ENCODE measurements at places on chromosomes 3 and 15. TPM values are rescaled to one million over a fixed set of nuclear protein-coding genes. Genes with fewer than 3 reads are reported as not detected.

Gene GOLGA6A
- not detected for polyA plus RNA-seq

Gene MOBP
- not detected for polyA plus RNA-seq

Gene LRTM1
- not detected for polyA plus RNA-seq

Gene ACSBG1
- polyA plus RNA-seq, result not detected

Gene RASGRF1
- not detected for polyA plus RNA-seq

Gene CMTM7
- 62.2 TPM for polyA plus RNA-seq

Gene SNX22
- polyA plus RNA-seq, result 59.6 TPM

Gene PLS1
- polyA plus RNA-seq, result 0.36 TPM
